ENCODE measurements at places on chromosomes 11 and 22.

GRCh38 chr22:48952256-48953102 lies 875.2 kb downstream of the BRD1 start:
- no peak for DNase-seq

DNA sequence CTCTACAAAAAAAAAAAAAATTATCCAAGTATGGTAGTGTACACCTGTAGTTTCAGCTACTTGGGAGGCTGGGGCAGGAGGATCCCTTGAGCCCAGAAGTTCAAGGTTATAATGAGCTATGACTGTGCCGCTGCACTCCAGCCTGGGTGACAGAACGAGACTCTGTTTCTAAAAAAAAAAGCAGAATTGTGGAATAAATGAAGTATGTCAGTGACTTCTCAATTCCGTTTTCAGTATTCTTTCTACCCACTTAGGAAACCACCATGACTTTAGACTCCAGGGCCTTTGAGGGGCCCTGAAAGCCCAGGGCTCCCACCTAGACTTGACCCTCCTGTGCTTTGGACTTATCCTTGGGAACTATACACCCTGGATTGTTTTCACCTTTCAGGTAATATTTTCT lies 6.5 kb upstream of the NUP160 start:
- no peak for DNase-seq

DNA sequence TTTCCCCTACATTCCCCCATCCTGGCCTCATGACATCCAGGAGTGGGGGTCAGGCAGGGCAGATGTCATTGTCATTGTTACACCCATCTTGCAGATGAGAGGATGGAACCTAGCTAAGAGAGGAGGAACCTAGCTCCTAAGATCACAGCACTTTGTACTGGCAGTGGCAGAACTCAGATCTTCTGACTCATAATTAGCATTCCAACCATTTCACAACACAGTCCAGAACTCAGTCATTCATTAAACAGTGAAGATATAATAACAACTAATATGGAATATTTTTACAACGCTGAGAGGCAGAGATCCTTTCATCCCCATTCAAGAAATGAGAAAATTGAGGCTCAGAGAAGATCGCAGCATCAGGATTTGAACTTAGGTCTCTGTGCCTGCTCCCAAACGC lies 127.8 kb downstream of the CHST1 start:
- no peak for DNase-seq

DNA sequence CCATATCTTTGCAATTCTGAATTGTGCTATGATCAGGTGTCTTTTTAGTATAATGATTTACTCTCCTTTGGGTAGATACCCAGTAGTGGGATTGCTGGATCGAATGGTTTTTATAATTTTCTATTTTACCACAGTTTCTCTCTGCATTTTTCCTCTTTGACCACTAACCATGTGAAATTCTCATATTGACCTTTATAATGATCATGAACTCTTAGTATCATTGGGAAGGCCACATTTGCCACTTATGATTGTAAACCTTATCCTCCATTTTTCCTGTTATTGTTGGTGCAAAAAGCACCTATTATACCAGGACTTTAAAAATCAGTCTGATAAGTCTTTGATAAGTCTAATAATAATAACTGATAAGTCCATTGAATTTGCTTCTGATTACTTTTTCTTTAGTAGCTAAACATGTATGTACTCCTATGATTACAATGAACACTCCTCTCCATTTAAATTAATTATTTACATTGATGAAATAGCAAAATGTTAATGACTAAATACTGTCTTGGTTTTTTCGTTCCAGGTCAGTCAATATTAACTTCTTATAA lies 9.6 kb downstream of the NEAT1 start:
- DNase-seq: no peak

- no peak for DNase-seq
Observed at GRCh38 chr11:58927393-58928106, 11.7 kb upstream of the GLYATL1 start.

GRCh38 chr22:44728761-44729324 lies 23.5 kb upstream of the ARHGAP8 start:
- no peak for DNase-seq

- DNase-seq: no peak
Observed at GRCh38 chr11:125332821-125333220, 163.2 kb downstream of the FEZ1 start.

DNA sequence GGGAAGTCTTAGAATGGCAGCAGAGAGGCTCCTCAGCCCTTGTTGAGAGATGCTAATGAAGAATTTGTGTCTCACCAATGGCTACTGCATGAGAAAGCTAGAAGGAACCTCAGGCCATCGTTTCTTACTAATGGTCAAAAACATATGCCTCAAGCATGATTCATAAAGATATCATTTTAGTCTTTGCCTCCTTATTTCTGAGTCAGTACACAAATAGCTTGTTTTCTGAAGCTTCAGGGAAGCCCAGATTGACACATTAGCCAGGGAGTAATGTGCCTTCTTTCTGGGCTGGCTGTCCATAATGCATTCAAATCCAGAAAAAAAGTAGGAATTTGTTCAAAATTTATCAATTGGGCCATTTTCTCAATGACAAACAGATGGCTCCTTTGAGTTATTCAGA lies 169.4 kb upstream of the ZBED5 start:
- no peak for DNase-seq

DNA sequence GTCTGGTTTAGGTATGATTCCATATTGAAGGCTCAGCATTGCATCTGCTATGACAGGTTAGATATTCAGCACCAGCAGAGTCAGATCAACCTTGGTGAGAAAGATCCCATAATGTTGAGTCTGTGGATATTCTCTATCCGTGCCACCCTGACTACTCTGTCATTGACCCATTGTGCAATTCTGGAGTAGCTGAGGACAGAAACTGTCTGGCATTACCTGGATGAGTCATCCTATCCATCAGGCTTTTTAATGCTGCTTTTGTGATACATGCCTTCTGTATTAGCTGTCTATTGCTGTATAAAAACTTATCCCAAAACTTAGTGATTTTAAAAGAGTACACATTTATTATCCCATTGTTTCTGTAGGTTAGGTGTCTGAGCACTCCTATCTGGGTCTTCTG lies 189.1 kb upstream of the FAT3 start:
- no peak for DNase-seq

DNA sequence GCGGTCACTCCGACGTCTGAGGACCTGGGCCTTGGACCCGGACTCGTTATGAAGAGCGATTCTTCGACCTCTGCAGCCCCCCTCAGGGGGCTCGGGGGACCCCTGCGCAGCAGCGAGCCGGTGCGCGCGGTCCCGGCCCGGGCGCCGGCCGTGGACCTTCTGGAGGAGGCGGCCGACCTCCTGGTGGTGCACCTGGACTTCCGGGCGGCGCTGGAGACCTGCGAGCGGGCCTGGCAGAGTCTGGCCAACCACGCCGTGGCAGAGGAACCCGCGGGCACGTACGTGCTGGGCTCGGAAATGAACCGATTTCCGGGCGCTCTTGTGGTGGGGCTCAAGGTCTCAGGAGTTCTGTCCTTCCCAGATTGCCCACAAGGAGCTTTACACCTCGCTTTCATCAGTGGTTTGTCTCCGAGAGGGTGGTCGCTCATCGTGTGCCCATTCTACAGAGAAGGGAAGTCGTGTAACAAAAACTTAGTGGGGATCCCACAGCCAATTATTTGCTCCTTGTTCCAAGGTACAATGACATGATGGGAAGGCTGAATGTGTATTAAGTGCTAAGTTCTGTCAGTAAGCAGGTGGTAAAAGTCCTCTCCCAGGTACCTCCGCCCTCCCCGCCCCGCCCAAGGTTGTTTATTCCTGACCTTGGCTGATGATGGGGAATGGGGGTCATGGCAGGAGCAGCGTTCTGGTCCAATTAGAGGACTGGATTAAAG lies 695 bp downstream of the PEX26 start:
- peak; percentile 53 for DNase-seq
